ENCODE measurements at places on chromosomes 7 and 10.

DNA sequence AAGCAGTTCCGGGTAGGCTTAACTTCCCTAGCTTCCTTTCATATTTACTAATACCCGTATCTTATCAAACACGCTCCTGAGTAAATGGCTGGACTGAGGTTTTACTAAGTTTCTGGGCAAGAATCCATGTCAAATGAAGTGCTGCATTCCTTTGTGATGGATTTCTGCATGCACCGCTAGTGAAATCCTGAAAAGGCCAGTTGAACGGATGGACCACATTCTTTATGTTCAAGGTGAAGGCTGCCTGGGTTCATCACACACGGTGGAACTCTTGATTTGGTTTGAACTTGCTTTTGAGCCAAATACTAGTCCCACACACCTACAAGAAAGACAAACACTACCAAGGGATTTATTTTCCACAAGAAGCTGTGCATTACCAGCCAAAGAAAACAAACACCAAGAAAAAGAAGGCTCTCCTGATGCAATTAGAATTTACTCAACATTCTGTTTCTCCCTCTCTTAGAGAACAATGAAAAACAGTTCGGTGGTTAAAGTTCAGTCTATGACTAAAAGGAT, 255.0 kb upstream of the SEMA3C start:
- DNase-seq, result no peak

- DNase-seq, result no peak
Observed at GRCh38 chr10:17793823-17794644, 15.1 kb upstream of the MRC1 start.

- no peak for DNase-seq
Observed at GRCh38 chr7:16086743-16087142, 334.6 kb downstream of the CRPPA start.

GRCh38 chr7:36487756-36488336, 98.2 kb downstream of the ANLN start:
- no peak for DNase-seq

GRCh38 chr10:127576740-127577161, 27.6 kb downstream of the NPS start:
- peak; percentile 37 for DNase-seq

DNA sequence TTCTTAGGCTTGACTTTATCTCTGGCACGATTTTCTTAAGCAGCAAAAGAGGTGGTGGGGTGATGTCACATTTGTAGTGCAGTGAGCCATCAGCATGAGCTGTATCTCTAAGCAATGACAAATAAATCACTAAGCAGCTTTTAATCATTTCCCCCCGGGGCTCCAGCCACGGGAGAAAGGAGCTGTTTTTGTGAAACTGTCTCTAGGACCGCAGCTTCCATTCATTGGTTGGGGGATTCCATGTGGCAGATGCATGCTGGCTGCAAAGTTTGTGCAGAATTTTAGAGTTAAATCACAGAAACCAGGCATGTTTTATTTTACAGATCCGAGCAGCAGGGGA, 464 bp downstream of the KIAA1217 start:
- no peak for DNase-seq

- no peak for DNase-seq
Observed at GRCh38 chr7:2313450-2314208, 612 bp downstream of the SNX8 start.

- DNase-seq, result no peak
Observed at GRCh38 chr10:17409170-17409733, 45.1 kb downstream of the ST8SIA6 start.

DNA sequence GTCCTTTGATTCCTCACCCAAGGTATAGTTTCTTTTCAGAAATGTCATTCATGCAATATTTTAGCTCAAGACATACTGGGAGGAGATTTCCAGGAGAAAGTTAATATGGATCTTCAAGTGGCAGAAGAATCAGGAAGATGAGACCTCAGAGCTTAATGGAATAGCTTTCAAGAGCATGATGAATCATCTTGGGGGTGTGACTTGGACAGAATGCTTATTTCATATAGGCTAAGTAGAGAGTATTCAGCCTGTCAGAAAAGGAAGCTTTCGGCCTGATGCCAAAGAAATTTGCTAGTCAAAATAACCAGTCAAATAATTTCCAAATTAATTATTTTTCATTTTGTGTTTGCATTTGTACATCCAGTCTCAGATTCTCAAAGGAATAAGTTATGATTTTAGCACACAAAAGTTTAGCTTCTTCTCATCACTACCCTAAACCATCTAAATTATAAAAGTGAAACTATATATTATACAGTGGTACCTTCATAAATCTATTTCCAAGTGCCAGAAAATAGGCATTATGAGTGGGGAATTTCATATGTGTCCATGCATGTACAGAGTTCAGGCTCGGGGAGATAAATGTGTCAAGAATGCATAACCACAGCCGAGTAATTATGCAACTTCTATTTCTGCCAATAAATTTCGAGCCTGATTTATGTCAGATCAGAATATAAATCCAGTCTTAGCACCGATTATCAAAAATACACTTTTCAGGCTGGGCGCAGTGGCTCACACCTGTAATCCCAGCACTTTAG, 27.3 kb upstream of the CALD1 start:
- no peak for DNase-seq

DNA sequence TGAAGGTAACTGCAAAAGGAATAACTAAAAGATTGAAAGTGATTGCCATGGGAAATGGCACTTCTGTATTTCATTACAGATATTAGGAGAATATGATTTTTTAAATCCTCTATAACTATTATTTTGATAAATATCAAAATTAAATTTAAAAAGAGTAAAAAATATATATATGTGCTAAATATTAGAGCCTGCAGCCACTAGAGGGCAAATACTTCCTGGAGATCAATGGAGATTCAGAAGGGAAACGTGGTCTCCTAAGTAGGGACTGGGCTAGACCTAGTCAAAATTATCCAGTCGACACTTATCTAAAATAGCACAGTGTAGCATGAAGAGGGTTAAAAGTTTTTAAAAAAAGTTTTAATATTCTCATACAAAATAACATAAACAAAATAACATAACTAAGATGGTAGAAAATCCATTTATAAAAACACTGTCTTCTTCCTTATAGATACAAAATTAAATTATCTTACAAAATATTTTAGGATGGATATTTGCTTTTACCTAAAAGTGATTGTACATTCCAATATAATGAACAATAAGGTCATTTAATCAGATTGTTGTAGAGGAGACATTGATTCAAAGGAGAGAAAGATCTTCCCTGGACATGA, 434.3 kb downstream of the MDFIC start:
- DNase-seq, result no peak

DNA sequence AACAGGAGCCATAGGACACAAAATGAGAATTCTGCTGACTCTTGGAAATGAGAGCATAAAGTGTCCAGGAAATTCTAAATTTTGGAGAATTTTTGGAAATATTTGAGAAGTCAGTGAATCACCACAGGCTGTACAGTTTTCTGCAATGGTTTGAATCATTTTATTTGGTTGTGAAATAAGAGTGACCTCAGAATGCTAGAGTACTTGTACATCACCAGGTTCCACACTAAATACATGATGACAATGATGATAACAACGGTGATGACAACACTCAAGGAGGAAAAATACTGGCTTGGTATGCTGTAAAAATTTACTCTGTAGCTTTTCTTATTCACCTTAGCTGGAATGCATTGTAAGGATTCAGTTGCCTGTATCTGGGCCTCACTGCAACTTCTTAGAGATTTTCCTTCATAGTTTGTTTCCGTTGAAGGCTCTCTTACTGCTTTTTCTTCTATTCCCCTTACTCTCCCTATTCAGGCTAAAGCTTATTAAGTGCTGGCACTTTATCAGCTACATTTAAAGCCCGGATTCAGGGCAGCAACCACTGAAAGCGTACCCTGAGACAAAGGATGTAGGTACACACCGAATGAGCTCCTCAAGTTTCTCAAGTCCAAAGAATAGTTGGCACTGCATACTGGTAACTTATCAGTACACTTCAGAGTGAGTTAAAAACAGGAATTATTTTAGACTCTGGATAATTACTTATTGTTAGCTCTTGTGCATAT, 30.2 kb upstream of the NME8 start:
- no peak for DNase-seq

DNA sequence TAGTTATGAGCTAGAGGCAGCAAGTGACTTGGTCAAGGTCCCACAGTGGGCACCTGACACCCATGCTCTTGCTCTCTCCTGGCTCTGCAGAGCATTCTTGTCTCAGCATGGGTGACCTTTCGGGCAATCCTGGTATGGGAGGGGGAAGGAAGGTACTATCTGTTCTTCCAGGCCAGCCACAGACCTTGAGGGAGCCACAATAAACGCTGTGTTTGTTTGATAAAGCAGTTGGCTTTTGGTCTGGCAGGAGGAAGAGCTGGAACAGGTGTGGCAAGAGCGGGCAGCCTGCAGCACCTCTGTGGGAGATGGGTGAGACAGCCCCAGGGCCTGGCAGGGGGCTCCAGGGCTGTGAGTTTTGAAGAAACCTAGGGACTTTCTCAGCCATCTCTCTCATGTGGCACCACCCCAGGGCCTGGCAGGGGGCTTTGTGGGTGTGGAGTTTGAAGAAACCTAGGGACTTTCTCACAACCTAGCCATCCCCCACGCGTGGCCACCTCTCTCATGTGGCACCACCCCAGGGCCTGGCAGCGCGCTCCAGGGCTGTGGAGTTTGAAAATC, 11.4 kb downstream of the CLDN3 start:
- no peak for DNase-seq

GRCh38 chr7:105644937-105645336, 63.6 kb upstream of the EFCAB10 start:
- DNase-seq, result no peak

DNA sequence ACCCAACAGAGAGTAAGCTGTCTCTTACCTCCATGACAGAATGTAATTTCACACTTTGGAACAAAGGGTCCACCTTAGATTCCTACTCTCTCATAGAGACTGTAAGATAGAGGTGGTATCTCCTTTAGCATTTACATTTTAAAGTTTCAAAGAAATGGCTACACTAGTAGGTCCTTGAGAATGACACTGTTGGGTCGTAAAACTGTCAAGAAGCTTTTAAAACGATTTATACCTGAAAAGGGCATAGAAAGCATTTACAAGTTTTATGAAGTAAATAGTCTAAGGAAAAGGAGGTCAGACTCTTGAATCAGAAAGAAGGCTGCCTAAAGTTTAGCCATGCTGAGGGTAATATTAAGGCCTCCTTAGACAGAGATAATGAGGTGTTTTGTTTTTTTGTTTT, 1212.4 kb upstream of the PHF14 start:
- no peak for DNase-seq

GRCh38 chr10:27997865-27998177, 1.1 kb downstream of the ODAD2 start:
- DNase-seq, result no peak
